Naive thymus-derived CD8-positive, alpha-beta T cell (primary cell): ENCODE measurements at places on chromosomes 3 and 15.

GRCh38 chr15:76278651-76279050 is 32.6 kb downstream of the ETFA start:
- no peak overlapping the region for H3K4me3 ChIP-seq
- DNase-seq = no peak
- H3K4me1 ChIP-seq = peaks cover 13% of the 10 kb centered on the region
- no peak overlapping the region for H3K27ac ChIP-seq

- H3K4me1 ChIP-seq = no peaks in the 10 kb centered on the region
- H3K27me3 ChIP-seq = no peaks in the 10 kb centered on the region
- DNase-seq = no peak
- no peaks in the 10 kb centered on the region for H3K36me3 ChIP-seq
- H3K4me3 ChIP-seq = no peak overlapping the region
- H3K27ac ChIP-seq = no peak overlapping the region
Observed at GRCh38 chr15:41150279-41150678, 34.2 kb upstream of the INO80 start.

- no peaks in the 10 kb centered on the region for H3K27me3 ChIP-seq
- no peaks in the 10 kb centered on the region for H3K4me1 ChIP-seq
- H3K4me3 ChIP-seq = no peak overlapping the region
- H3K36me3 ChIP-seq = no peaks in the 10 kb centered on the region
- no peak overlapping the region for H3K27ac ChIP-seq
- DNase-seq = no peak
Observed at GRCh38 chr3:54476891-54477290, 354.5 kb downstream of the CACNA2D3 start.

GRCh38 chr3:148333091-148333490 is 364.6 kb upstream of the AGTR1 start:
- H3K4me3 ChIP-seq = no peak overlapping the region
- H3K27ac ChIP-seq = no peak overlapping the region
- no peaks in the 10 kb centered on the region for H3K36me3 ChIP-seq
